ENCODE measurements at places on chromosomes 16 and 17.

GRCh38 chr17:42695500-42695899, 13.2 kb downstream of the CNTNAP1 start:
- DNase-seq, result no peak

DNA sequence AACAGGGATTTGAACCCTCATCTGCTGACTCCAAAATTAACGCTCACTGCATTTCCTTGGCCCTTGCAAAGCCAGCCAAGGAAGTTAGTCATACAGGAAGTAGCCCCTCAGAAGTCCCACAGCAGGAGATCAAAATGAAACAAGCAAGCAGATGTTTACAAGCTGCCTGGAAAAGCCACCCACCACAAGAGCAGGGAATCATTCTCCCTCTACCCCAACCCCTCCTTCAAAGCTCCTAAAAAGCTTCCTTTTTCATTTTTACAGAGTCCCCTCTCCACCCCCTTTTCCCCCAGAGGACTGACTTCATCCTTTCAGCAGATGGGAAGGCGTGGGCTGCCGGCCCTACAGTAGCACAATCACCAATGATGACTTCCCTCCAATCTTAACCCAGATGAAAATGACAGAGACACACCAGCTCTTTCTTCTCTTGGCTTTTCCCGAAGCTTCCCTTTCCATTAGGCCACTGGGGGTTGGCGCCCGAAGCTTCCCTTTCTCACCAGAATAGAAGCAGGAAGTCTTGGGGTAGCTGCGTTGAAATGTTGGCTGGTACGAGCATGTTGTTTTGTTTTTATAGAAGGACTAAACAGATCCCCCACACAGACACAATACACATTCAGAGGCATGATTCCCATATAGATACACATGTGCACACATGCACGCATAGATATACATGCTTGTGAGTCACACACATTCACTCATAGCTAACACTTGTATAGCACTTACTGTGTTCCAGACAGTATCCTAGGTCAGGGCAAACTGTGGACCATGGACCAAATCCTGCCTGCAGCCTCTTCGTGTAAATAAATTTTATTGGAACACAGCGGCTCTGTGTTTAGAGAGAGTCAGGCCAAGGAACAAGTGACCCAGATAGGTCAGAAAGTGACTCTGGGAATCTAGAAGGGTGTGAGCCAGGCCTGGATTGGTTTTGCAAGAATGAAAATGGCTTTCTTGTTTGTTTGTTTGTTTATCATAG, 17.4 kb downstream of the ITPRIPL2 start:
- DNase-seq, result peak; percentile 2

- no peak for DNase-seq
Observed at GRCh38 chr17:81453076-81453475, 57.8 kb downstream of the BAHCC1 start.

- DNase-seq, result no peak
Observed at GRCh38 chr17:59424331-59424730, 92.9 kb downstream of the YPEL2 start.

DNA sequence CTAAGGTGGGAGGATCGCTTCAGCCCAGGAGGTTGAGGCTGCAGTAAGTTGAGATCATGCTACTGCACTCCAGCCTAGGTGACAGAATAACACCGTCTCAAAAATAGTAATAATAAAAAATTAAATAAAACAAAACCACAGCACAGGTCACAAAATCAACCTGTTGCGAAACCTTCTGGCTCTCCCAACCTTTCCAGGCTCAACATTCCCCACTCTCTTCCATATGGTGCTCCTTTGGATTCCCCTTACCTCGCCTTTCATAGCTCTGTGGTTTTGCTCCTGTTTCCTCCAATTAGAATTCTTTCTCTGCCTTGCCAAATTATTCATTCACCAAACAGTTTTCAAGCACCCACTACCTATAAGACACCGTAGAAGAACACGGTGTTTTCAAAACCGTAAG, 4.7 kb downstream of the ZDHHC7 start:
- no peak for DNase-seq

GRCh38 chr16:86993426-86994110, 323.6 kb downstream of the C16orf95 start:
- DNase-seq, result no peak

GRCh38 chr17:17515934-17516930, 20.0 kb upstream of the RASD1 start:
- DNase-seq, result no peak

DNA sequence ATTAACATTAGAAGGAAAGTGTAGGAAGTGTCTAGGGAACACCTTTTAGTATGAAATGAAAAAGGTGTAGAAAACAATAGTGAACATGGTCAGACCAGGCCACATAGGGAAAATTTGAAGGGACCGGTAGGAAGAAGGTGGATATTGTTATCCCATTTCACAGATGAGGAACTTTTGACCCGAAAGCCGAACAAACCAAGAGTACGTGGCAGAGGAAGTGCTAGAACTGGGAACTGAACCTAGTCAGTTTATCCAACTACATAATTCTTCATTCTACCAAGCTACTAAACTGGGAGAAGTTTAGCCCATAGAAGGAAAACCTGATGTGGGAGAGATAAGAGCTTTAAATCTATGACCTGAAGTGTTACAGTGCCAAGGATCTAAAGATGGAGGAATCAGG, 43.2 kb downstream of the YPEL2 start:
- no peak for DNase-seq

DNA sequence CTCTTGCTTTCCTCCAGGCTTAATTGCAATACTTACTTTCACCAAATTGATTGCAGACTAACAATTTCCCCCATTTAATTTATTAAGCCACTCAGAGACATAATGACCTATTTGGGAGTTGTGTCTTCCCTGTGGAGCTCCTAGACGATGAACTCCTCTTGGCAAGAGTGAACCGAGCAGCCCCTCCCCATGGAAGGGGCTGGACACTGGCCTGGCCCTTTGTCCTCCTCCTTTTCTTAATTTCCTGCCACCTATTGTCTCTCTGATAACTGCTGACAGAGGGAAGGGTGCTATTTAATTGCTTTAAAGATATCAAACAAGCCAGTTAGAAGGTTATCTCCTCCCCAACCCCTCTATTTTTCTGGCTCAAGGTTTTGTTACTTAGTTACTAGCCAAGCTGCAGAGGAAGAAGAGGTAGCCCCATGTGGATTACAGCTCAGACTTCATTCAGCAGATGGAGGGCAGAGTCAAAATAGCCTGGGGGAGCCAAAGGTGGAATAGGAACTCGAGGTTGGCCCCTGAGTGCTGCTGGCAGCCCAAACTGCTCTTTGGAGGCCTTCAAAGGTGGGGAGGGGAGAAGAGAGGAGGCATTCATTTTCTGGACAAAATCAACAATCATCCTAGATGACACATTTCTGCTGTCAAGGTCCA, 3.7 kb upstream of the SSTR2 start:
- DNase-seq, result no peak

DNA sequence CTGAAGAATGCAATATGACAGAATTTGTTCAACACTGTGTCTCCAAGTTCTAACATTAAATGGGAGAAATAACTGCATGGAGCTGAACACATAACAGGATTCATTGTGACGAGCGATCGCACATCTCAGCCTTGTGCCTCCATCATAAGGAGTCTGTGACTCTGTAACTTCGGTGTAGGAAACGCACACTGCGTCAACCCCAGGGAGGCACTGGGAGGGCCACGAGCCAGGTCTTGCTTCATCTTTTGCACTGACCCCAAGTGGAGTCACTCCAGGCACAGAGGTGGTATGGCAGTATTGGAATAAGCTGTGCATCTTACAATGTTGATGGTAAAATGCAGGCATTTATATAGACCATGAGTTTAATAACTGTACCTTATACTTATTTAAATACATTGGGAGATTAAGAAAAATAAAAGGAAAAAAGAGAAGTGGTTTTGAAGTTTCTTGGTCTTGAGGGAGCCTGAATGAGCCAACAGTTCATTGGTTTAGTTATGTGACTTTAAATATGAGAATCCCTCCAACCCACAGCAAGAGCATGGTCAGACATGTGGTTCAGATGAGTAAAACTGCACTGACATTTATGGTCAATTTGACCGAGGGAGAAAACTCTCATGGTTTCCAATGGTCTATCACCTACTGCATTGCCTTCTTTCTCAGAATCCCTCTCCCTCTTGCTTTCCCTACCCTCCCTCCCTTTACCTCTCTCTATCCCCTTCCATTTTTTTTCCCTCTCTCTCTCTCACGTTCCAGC, 5.7 kb upstream of the PMP22 start:
- DNase-seq, result no peak

- no peak for DNase-seq
Observed at GRCh38 chr16:50553182-50553710, 5.0 kb downstream of the NKD1 start.

DNA sequence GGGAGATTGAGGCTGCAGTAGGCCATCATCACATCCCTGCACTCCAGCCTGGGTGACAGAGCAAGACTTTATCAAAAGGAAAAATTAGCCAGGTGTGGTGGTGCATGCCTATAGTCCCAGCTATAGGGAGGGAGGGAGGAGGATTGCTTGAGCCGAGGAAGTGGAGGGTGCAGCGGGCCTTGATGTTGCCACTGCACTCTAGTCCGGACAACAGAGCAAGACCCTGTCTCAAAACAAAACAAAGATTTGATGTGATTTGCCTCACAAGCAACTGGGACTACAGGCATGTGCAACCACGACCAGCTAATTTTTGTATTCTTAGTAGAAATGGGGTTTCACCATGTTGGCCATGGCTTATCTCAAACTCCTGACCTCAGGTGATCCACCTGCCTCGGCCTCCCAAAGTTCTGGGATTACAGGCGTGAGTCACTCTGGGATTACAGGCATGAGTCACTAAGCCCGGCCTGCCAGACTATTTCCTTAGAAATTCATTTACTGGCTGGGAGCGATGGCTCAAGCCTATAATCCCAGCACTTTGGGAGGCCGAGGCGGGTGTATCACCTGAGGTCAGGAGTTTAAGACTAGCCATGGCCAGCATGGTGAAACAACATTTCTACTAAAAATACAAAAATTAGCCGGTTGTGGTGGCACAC, 11.5 kb downstream of the UBE2G1 start:
- no peak for DNase-seq

DNA sequence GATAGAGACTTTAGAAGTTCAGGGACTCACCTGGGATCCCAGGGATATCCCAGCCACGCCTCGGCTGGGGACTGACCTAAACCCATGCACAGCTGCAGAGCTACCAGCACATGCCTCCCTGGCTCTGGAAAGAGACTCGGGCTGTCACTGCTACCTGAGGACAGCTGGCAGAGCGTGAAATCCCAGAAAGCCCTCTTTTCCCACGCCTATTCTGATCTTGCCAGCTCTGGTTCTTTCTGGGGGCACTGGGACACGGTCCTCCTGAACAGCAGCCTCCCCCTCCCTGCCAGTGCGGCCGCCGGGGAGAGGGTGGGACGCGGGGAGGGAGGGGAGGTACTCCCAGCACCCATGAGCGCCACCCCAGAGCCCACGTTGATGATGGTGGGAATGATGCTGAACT, 10.8 kb downstream of the P2RX5 start:
- no peak for DNase-seq

- no peak for DNase-seq
Observed at GRCh38 chr16:2856061-2856670, 1.8 kb downstream of the PRSS22 start.

GRCh38 chr17:29407856-29408255, 17.7 kb downstream of the TAOK1 start:
- no peak for DNase-seq

- DNase-seq, result no peak
Observed at GRCh38 chr17:73091770-73092522, 542 bp downstream of the SLC39A11 start.

GRCh38 chr17:21418446-21419298, 42.5 kb downstream of the KCNJ12 start:
- no peak for DNase-seq

- DNase-seq, result no peak
Observed at GRCh38 chr17:83004791-83005380, 74.5 kb upstream of the METRNL start.

GRCh38 chr16:14129502-14129901, 58.4 kb downstream of the MRTFB start:
- DNase-seq, result no peak

DNA sequence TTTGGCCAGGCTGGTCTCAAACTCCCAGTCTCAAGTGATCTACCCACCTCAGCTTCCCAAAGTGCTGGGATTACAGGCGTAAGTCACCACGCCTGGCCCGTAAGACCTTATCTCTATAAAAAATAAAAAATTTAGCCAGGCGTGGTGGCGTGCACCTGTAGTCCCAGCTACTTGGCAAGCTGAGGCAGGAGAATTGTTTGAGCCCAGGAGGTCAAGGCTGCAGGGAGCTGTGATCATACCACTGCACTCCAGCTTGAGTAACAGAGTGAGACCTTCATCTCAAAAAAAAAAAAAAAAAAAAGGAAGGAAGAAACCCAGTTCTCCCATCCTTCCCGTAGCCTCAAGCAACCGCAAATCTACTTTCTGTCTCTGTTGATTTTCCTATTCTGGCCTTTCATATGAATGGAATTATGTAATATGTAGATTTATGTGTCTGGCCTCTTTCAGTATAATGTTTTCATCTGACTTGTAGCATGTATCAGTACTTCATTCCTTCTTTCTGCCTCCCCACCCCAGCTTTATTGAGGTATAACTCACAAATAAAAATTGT, 11.2 kb downstream of the CASC3 start:
- DNase-seq, result no peak

- DNase-seq, result no peak
Observed at GRCh38 chr17:40707745-40708144, 4.2 kb upstream of the KRT24 start.

DNA sequence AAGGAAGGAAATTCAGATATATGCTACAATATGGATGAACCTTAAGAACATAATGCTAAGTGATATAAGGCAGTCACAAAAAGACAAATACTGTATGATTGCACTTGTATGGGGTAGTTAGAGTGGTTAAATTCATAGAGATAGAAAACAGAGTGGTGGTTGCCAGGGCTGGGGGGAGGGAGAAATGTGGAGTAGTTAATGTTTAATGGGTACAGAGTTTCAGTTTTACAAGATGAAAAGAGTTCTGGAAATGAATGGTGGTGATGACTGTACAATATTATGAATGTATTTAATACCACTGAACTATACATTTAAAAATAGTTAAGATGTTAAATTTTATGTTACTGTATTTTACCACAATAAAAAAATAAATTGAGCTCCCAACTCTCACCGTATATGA, 157.9 kb downstream of the TOX3 start:
- no peak for DNase-seq

DNA sequence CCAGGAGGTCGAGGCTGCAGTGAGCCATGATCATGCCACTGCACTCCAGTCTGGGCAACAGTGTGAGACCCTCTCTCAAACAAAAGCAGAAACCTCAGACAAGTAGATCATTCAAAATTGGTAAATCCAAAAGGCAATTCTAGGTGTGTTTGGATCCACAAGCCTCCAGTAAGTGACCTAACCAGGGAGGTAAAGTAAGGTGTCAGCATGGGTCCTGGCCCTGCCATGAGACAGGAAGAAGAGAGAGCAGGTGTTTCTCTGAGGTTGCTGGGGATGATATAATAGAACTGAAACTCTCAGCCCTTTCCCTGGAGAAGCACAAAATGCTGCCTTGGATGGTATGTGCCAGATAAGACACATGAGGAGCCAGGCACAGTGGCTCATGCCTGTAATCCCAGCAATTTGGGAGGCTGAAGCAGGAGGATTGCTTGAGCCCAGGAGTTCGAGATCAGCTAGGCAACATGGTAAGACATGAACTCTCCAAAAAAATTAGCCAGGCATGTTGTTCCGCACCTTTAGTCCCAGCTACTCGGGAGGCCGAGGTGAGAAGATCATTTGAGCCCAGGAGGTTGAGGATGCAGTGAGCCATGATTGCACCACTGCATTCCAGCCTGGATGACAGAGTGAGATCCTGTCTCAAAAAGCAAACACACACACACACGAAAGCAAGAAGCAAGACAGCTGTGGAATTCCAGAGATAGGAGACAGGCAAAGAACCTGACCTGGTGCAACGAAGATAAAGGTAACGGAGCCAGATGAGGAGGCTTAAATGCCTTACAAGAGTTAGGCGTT, 6.5 kb downstream of the TM4SF5 start:
- DNase-seq, result no peak

Measured in amygdala (tissue), 56 donors.